ENCODE measurements at places on chromosomes 2 and 18. TPM values are rescaled to one million over a fixed set of nuclear protein-coding genes. Genes with fewer than 3 reads are reported as not detected.

GRCh38 chr2:280650-281110, 7.2 kb downstream of the ALKAL2 start:
- DNase-seq, result no peak

- peak; percentile 67 for DNase-seq
Observed at GRCh38 chr18:76452357-76452756, 42.7 kb downstream of the ZNF516 start.

SRD5A2 gene
- not detected for total RNA-seq

CNGA3 gene
- total RNA-seq, result not detected

- DNase-seq, result no peak
Observed at GRCh38 chr2:178482437-178482836, 2.2 kb downstream of the PLEKHA3 start.

DNA sequence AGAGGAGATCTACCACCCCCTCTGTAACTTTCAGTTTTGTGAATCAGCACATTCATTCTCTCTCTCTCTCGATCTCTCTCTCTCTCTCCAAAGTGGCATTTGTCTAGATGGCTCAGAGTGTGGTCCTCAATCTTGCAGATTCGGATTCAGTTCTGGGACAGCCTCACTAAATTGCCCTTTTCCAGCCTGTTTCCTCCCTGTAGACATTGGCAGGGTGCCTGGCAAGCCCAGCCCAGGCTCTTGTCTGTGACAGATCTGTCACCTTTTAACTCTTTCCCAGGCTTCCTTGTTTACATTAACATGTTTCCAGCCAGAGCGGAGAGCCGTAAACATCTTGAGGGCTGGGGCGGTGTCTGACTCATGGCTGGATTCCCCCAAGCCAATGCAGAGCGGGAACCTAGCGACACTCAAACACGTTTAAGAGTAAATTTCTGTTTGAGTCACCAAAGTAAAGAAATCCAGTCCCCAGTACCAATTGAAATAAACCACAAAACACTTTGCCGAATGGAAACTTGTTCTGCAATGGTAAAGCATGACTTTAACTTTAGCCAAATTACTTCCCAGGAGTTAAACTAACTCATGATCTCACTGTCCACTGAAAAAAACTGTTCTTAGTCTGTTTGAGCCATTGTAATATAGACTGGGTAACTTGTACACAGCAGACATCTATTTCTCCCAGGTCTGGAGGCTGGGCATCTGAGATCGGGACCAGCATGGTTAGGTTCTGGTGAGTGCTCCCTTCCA, 6.6 kb upstream of the CYP27C1 start:
- DNase-seq, result peak; percentile 95
